ENCODE measurements at places on chromosomes 7 and 10. TPM values are rescaled to one million over a fixed set of nuclear protein-coding genes. Genes with fewer than 3 reads are reported as not detected.

The KLHL7 gene
- 23.3 TPM for total RNA-seq

The THSD7A gene
- 3.7 TPM for total RNA-seq

The CCT6A gene
- 84.9 TPM for total RNA-seq

The DMBT1 gene
- 47.5 TPM for total RNA-seq

The WNT8B gene
- total RNA-seq: not detected

The RET gene
- total RNA-seq: 0.97 TPM

The OR6V1 gene
- not detected for total RNA-seq

The LSM8 gene
- 28.5 TPM for total RNA-seq

The AKR1D1 gene
- not detected for total RNA-seq

The NPY4R gene
- total RNA-seq: 0.32 TPM

DNA sequence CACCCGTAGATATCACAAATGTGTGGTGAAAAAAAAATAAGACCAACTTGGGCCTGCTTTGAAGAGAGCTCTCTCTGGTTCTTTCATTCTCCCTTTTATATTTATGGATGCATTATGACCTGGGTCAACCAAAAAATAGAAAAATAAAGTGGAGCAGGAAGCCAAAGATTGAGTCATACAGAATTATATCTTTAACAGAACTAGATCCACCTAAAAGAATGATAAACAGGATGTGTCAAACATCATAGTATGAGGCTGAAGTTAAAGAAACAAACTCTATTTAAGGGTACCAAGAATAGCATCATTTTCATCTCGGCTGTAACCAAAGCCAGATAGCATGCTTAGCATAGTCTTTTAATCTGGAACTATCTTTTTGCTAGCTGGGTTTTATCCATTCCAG, 28.8 kb upstream of the NMT2 start:
- no peak for DNase-seq

DNA sequence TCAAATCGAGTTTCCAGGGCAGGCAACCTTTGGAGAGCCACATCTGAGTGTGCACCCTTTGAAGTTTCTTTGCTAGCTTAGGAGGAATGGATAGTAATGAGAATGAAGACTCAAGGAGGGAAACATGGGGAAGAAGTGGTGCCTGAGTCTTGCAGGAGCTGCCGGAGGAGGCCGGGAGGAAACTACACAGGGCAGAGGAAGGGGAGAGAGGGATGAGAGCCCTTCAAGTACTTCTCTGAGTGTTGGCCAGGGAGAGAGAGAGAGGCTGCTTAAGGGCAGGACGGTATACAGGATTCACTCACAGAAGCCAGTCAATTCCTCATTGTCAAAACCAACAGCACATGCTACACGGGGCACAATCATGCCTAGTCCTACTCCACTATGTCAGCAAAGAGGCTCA, 74.4 kb upstream of the ZNRF2 start:
- H3K4me3 ChIP-seq: no peak overlapping the region
- H3K4me1 ChIP-seq: no peaks in the 10 kb centered on the region
- no peak for DNase-seq
- H3K27me3 ChIP-seq: no peaks in the 10 kb centered on the region
- H3K36me3 ChIP-seq: no peaks in the 10 kb centered on the region

GRCh38 chr10:78296785-78297184, 263.1 kb downstream of the RPS24 start:
- no peaks in the 10 kb centered on the region for H3K4me1 ChIP-seq
- H3K27ac ChIP-seq: no peak overlapping the region
- no peak for DNase-seq
- no peaks in the 10 kb centered on the region for H3K27me3 ChIP-seq
- H3K36me3 ChIP-seq: no peaks in the 10 kb centered on the region

DNA sequence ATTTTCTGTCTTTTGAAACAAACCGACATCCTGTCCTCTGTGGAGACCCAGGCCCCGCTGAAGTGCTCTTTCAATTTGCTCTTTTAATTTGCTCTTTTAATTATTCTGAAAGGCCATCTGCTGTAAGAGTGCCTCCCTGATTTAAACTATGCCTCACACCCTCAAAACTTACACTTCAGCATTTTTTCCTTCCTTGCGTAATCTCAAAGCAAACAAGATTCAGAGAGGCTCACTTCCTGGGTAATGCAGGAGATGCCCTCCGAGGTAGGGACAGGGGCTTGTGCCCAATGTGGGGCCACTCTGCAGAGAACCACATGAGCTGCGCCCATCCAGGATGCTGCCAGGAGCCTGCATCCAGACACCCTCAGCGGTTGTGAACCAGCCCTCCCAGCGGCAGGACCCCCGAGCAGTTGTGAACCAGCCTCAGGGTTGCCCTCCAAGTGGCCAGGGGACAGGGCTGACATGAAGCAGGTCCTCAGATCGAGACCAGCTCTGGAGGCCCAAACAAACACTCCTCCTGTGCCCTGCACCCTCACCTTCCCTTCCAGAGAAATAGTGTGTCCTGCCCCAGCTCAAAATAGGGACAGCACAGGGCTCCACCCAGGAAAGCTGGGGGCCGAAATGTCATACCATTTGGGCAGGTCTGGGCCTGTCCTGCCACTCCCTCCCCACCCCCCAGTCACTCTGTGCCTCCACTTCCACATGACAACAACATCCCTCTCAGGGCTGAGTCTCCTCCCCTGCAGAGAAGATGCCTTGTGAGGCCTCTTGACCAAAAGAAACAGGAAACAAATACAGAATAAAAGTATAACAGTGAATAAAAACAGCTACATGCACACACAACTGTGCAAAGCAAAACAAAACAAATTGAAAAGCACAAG, 190.4 kb downstream of the PTPRN2 start:
- peak; percentile 66 for DNase-seq
- peaks cover 1% of the 10 kb centered on the region for H3K27me3 ChIP-seq
- no peaks in the 10 kb centered on the region for H3K36me3 ChIP-seq
- no peaks in the 10 kb centered on the region for H3K4me1 ChIP-seq
- peak overlapping the region; percentile 48 for H3K27ac ChIP-seq

- H3K4me3 ChIP-seq: no peak overlapping the region
- H3K27me3 ChIP-seq: no peaks in the 10 kb centered on the region
- no peak overlapping the region for H3K27ac ChIP-seq
- H3K36me3 ChIP-seq: no peaks in the 10 kb centered on the region
- no peaks in the 10 kb centered on the region for H3K4me1 ChIP-seq
- no peak for DNase-seq
These were observed 10.2 kb upstream of the TMEM254 start for GRCh38 chr10:80068270-80068669.

GRCh38 chr10:97497572-97498075, 598 bp downstream of the MMS19 start:
- no peak for DNase-seq
- peaks cover 55% of the 10 kb centered on the region for H3K4me1 ChIP-seq
- peak overlapping the region; percentile 73 for H3K4me3 ChIP-seq
- H3K36me3 ChIP-seq: no peaks in the 10 kb centered on the region

DNA sequence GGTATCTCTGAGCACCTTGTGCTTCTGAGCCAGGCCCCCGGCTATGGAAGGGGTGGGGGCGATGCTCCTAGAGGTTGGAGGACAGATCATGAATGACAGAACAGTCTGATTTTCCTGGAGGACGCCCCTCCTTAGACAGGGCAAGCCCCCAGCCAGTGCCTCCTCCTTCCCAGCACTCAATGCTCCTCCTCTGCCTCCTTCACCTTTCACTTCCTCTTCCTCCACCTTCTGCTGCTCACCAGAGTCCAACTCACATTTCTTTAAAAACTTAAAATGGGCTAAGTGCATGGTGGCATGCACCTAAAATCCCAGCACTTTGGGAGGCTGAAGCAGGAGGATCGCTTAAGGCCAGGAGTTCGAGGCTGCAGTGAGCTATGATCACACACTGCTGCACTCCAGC, 71.1 kb upstream of the CUX1 start:
- H3K4me1 ChIP-seq: peaks cover 28% of the 10 kb centered on the region
- DNase-seq: no peak
- peaks cover 36% of the 10 kb centered on the region for H3K27me3 ChIP-seq
- H3K4me3 ChIP-seq: no peak overlapping the region

DNA sequence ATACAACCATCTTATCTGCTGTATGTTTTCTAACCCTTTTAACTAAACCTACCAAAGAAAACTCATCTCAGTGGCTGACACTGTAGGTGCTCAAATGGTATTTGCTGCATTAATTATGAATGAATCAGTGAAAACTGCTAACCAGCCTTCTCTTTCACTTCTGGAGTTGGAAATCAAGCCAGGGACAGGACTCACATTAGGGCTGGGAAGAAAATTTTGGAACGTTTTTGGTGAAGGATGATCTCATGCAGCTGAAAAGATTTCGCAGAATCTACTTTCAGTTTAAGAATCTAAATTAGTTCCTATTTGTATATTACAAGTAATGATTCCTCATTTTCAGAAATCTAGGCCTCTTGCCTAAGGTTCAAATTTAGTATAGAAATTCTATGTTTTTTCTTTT, 12.9 kb downstream of the MTPN start:
- H3K27ac ChIP-seq: peak overlapping the region; percentile 57
- no peak overlapping the region for H3K4me3 ChIP-seq
- no peaks in the 10 kb centered on the region for H3K27me3 ChIP-seq
- H3K36me3 ChIP-seq: peaks cover 5% of the 10 kb centered on the region
- no peak for DNase-seq
- H3K4me1 ChIP-seq: peaks cover 68% of the 10 kb centered on the region

GRCh38 chr7:140661124-140661523, 11.6 kb upstream of the ADCK2 start:
- H3K36me3 ChIP-seq: no peaks in the 10 kb centered on the region
- H3K27ac ChIP-seq: no peak overlapping the region
- no peak for DNase-seq
- no peak overlapping the region for H3K4me3 ChIP-seq
- no peaks in the 10 kb centered on the region for H3K4me1 ChIP-seq
- no peaks in the 10 kb centered on the region for H3K27me3 ChIP-seq

DNA sequence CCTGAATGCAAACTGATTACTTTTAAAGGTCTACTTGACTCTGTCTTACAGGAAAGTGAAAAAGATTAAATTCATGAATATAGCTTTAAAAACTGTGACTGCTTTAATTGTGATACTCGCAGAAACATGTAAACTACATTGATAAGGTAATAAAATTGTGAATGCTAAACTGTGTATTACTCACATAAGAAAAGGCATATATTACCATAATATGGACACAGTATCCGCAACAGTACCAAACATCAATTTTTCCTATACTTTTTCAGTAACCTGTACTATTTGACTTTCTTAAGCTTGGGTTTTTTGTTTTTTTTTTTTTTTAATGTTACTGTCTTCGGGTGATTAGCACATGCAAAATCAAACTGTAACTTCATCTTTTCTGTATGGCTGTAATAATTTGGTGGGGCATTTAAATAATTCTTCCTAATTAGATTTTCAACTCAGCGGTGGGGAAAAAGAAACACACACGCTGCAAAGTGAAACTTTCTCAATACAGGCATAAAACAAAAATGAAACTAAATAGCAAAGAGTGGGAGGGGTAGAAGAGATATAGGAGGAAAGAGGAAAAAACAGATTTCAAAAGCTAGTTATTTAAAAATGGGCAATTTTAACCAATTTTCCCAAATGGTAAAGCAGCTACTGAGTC, 23.2 kb downstream of the NT5C3A start:
- H3K27ac ChIP-seq: peak overlapping the region; percentile 82
- no peaks in the 10 kb centered on the region for H3K27me3 ChIP-seq
- H3K4me3 ChIP-seq: peak overlapping the region; percentile 19
- DNase-seq: no peak

GRCh38 chr7:13702251-13702650, 287.2 kb downstream of the ETV1 start:
- H3K27me3 ChIP-seq: no peaks in the 10 kb centered on the region
- H3K27ac ChIP-seq: no peak overlapping the region
- no peak overlapping the region for H3K4me3 ChIP-seq
- H3K4me1 ChIP-seq: no peaks in the 10 kb centered on the region

DNA sequence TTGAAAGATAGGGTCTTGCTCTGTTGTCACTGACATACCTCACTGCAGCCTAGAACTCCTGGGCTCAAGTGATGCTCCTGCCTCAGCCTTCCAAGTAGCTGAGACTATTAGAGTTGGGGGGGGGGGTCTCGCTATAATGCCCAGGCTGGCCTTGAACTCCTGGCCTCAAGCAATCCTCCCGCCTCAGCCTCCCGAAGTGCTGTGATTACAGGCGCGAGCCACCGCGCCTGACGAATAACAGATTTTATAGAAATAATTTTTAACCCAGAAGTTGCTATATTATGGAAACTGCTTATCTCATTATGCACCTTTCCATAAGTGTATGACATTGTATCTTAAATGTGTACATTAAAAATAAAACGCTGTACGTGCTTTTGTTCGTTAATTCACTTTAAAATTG, 846 bp downstream of the ANKRD26 start:
- DNase-seq: no peak
- H3K36me3 ChIP-seq: no peaks in the 10 kb centered on the region
- H3K4me1 ChIP-seq: peaks cover 16% of the 10 kb centered on the region
- H3K4me3 ChIP-seq: peak overlapping the region; percentile 81
- H3K27me3 ChIP-seq: no peaks in the 10 kb centered on the region

GRCh38 chr10:49078433-49078832, 36.9 kb downstream of the VSTM4 start:
- H3K4me1 ChIP-seq: peaks cover 47% of the 10 kb centered on the region
- H3K4me3 ChIP-seq: no peak overlapping the region
- no peaks in the 10 kb centered on the region for H3K27me3 ChIP-seq
- no peak overlapping the region for H3K27ac ChIP-seq
- no peak for DNase-seq

GRCh38 chr7:73520673-73521635, 1.1 kb downstream of the BAZ1B start:
- H3K4me3 ChIP-seq: peak overlapping the region; percentile 87
- DNase-seq: no peak
- H3K27ac ChIP-seq: peak overlapping the region; percentile 91
- peaks cover 57% of the 10 kb centered on the region for H3K4me1 ChIP-seq
- H3K27me3 ChIP-seq: no peaks in the 10 kb centered on the region
- no peaks in the 10 kb centered on the region for H3K36me3 ChIP-seq

DNA sequence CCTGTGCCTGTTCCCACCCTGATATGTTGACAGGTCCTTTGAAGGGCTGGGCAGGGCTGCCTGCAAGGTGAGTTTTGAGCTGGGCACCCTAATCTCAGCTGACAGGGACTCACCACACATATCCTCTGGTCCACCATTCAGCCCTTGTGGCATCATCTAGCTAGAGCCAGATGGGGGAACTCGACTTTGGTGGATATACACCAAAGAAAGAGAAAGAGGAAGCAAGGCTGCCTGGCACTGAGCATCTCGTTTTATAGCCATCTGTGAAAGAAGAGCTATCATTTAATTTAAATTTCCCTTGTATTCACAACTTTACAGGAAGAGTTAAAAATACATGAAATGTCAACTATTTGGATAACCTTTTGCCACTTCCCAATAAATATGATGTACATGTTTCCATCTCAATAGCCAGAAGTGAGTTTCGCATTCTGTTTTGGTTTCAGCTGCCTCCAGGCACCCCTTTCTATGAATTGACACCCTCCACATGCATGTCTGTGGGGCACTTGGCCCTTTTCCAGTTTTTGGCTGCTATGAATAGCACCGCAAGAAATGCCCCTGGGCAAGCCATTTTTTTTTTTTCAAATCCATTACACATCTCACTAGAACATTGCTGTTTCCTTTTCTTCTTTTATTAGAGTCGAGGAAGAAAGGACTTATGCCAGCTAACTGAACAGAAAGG, 22.9 kb upstream of the GRB10 start:
- no peaks in the 10 kb centered on the region for H3K27me3 ChIP-seq
- no peak for DNase-seq
- no peaks in the 10 kb centered on the region for H3K36me3 ChIP-seq
- no peak overlapping the region for H3K4me3 ChIP-seq

Data from left lung (tissue), 14 donors.